GM06990 (cell line): ENCODE measurements at places on chromosomes 7 and 10.

- DNase-seq, result no peak
Measured at GRCh38 chr7:109094-109493, 83.3 kb upstream of the FAM20C start.

DNA sequence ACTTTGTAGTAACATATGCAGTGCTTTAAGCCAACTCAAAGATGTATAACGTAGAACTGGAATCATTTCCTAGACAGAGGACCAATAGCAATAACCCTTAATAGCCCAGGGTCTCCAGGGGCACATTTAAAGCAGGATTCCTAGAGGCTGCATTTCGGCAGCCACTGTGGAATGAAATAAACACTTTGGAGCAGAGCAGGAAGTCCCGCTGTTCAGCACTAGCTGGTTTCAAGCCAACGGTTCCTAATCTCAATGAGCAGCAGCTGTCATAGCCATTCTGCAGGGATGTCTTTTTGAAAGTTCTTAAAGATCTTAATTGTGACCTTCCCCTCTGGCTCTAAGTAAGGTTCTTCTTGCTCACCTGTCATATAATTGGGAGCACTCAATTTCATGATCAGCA is 18.4 kb upstream of the MACROH2A2 start:
- no peak for DNase-seq

GRCh38 chr7:17020250-17020649 is 138.5 kb upstream of the AGR3 start:
- no peak for DNase-seq

GRCh38 chr7:158487631-158488151 is 99.9 kb downstream of the PTPRN2 start:
- DNase-seq, result no peak

- no peak for DNase-seq
Measured at GRCh38 chr10:97858001-97858439, 8.4 kb downstream of the GOLGA7B start.

DNA sequence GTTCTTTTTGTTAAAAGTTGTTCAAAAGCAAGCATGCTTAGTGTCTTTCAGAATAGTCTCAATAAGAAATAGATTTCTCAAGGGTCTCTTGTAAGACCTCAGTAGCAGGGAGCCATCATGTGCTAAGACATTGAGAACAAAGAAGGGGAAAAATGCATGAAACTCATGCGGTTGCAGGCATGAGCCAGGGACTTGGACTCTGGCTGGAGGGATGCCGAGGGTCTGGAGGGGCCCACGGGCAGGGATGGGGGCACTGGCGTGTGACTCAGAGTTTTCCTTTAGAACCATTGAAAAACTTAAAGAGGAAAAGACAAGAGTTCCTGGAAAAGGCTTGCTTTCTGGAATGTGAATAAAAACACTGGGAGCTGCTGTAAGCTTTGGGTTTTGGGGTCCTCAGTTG is 253.3 kb downstream of the CCDC3 start:
- DNase-seq, result no peak

GRCh38 chr7:35604595-35604994 is 90.3 kb downstream of the HERPUD2 start:
- DNase-seq, result no peak

DNA sequence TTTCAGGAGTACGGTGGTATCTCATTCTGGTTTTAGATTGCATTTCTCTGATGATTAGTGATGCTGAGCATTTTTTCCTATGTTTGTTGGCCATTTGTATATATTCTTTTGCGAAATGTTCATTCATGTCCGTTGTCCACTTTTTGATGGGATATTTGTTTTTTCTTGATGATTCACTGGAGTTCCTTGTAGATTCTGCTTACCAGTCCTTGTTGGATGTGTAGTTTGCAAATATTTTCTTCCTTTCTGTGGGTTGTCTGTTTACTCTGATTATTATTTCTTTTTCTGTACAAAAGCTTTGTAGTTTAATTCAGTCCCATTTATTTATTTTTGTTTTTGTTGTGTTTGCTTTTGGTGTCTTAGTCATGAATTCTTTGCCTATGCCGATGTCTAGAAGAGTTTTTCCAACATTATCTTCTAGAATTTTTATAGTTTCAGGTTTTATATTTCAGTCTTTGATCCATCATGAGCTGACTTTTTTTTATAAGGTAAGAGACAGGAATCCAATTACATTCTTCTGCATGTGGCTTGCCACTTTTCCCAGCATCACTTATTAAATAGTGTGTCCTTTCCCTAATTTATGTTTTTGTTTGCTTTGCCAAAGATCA is 320.5 kb downstream of the MAGI2 start:
- no peak for DNase-seq

DNA sequence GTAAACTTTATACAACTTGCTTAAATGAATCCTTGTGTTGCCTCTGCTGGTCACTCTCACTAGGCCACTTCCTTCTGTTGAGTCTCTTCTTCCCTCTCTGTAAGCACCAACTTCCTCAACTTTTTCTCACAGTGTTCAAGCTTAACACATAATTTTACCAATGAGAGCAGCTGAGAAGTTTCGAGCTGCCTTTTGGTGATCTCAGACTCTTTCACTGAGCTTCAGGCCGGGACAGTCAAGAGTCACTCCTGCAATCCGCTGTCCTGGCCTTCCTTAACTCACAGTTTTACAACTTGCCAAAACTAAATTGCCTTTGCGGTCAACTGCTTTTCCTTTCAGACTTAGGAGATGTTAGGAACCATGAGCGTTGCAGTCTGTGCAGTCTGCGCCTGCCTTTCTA is 47.4 kb downstream of the PRPF18 start:
- DNase-seq, result no peak

DNA sequence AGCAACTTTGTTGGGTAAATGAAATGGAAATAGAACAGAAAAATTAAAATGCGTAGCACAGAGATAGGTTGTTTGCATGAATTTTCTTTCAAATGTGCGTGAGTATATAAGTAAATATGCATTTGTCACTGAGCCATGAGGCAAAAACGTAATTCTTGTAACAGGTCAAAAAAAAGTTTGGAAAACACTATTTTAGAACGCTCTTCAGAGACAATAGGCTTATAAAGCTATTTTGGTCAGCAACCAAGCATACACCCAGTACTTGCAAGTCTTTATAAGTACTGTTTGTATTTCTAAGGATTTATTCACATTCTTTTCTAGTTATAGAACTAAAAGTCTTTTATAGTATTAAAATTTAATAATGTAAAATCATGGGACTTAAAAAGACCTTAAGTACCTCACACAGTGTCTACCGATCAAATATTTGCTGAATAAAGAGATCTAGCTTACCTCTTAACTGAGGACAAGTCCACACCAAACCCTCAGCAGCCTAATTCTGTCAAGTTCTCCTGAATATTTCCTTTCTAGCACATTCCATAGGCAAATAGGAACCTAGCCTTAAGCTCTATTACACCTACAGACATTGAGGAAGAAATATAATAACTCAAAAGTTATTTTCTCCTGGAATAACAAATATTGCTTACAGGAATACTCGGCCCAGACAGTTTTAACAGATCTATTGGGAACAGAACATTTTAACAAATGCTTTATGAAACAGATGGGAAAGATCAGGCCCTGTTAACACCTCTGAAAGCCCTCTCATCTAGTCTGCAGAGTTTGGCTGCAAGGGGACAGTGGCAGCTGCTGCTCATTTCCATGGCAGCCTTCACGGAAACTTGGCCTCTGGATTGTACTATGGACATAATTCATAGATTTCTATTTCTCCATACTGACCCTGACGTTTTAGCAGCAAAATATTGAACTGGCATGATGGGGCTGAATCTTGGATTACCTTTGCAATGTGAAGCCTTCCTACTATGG is 8.8 kb downstream of the CRPPA start:
- DNase-seq, result no peak

DNA sequence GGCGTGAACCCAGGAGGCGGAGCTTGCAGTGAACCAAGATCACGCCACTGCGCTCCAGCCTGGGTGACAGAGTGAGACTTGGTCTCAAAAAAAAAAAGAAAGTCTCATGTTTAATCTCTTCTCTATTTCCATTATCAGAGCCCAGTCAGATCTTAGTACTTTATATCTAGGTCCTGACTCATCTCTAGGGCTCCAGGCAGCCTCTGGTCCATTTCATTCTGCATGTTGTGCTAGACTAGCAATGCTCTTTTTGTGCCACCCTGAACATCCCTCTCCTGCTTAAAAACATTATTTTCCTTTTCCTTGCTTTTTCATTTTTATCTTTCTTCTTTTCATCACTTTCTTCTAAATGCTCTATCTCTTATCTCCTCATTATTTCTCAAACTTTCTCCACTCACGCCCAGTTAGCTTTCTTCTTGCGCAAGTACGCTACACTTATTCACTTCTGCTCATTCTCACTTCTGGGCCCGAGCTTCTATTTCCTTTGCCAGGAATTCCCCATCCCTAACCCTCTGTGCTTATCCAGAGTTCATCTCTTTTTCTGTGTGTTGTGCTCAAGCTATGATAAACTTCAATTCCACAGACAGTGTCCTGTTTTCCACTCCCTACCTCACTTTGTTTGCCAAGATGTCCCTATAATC is 63.9 kb downstream of the BTAF1 start:
- no peak for DNase-seq

- no peak for DNase-seq
Measured at GRCh38 chr7:16993543-16993942, 111.8 kb upstream of the AGR3 start.

- no peak for DNase-seq
Measured at GRCh38 chr10:6229746-6230145, 27.0 kb downstream of the PFKFB3 start.

- DNase-seq, result no peak
Measured at GRCh38 chr10:47252093-47252780, 47.8 kb upstream of the GDF10 start.
